GM04504 (cell line): ENCODE measurements at places on chromosomes 5 and 9.

GRCh38 chr9:73683862-73684591, 532.4 kb downstream of the ANXA1 start:
- peak; percentile 15 for DNase-seq

DNA sequence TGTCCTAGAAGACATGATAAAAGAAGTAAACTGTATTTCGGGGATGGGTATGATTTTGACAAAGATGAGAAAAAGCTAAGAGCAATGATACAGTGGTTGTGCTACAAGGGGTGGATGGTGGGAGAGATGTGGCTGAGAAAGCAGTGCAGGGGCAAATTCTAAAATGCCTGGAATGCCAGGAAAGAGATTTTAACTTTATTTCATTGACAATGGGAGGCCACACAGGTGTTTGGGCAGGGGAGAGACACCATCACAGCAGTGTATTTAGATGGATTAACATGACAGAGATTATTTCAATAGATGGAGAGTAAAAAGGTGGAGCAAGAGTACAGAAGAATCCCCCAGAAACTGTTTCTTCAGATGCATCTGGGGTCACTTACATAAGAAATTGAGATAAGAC, 71.2 kb downstream of the MAMDC2 start:
- no peak for DNase-seq

- DNase-seq: no peak
These were observed 50.0 kb downstream of the CRB2 start for GRCh38 chr9:123406016-123406415.

GRCh38 chr9:69643098-69643497, 29.1 kb downstream of the APBA1 start:
- no peak for DNase-seq
